ENCODE measurements at places on chromosomes 12 and 14.

DNA sequence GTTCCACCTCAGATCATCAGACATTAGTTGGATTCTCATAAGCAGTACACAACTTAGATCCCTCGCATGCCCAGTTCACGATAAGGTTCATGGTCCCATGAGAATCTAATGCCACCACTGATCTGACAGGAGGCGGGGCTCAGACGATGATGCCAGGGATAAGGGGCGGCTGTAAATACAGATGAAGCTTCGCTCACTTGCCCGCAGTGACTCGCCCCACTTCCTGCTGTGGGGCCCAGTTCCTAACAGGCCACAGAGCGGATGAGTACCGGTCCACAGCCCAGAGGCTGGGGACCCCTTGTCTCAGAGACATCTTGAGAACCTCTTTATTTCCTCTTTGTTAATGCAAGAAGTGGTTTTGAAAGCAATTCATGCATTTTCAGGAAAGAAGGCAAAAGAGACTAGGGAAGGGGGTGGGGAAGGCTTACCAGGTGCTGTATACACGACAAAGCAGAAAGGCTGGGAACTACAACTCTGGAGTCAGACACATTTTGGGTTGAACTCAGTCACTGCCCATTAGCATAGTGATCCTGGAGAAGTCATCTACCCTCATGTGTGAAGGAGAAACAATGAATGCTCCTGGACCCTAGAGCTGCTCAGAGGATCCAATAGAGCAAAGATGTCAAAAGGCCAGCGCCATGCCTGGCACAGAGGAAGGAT lies 68.7 kb downstream of the EID3 start:
- no peak for DNase-seq

- DNase-seq: no peak
These were observed 260.7 kb downstream of the SSPN start for GRCh38 chr12:26455936-26456574.

- no peak for DNase-seq
These were observed 223.9 kb downstream of the MED13L start for GRCh38 chr12:116053479-116054200.

DNA sequence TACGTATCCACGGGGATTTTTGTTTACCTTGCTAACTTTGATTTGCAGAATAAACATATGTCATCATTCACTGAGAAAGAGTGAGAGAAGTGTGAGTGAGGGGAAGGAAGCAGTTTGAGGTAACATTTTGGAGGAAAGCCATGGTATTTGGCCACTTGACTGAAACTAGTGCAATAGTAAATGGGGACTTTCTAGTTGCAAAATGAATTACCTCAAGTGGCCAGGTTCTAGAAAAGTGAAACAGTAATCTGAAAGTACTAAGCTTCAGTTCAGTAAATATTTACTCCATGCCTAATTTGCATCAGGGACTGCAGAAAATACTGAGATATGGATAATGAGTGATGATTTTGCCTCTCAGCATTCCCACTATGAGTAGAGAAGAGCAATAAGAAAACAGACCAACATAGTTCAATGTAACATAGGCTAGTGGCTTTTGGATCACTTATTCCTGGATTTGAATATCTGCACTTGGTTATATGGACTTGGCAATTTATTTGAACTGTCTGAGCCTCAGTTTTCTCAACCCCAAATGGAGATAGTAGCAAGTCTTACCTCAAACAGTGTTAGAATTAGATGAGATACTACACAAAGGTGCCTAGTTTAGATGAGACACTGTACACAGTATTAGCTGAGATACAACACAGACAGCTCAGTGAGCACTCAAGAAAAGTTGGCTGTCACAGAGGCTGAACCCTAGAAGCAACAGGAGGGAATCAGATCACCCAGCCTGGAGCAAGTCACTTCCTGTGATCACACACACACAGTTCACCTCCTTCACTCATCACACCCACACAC lies 439.1 kb downstream of the NPAS3 start:
- DNase-seq: no peak

DNA sequence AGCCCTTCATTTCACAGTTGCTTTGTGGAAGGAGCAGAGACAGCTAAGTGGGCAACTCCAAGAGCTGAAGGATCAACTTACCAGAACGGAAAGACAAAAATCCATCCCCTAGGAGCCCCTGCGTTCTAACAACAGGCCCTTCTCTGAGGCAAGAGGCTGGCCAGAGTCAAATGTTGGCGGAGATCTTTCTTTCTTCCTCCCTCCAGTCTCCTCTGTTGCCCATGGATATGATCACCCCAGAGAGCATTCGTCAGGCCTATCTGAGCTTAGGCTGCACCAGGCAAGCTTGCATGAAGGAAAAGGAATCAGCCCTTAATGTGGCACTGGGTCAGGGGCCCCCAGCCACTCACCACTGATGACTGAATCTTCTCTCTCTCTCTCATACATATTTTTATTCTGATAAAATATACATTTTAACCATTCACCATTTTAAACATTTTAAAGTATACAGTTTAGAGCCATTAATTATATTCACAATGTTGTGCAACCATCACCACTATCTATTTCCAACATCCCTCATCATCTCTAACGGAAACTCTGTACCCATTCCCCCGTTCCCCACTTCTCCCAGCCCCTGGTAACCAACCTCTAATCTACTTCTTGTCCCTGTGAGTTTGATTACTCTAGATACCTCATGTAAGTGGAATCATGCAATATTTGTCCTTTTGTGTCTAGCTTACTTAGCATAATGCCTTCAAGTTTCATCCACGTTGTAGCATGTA lies 52.9 kb upstream of the CCND2 start:
- no peak for DNase-seq

DNA sequence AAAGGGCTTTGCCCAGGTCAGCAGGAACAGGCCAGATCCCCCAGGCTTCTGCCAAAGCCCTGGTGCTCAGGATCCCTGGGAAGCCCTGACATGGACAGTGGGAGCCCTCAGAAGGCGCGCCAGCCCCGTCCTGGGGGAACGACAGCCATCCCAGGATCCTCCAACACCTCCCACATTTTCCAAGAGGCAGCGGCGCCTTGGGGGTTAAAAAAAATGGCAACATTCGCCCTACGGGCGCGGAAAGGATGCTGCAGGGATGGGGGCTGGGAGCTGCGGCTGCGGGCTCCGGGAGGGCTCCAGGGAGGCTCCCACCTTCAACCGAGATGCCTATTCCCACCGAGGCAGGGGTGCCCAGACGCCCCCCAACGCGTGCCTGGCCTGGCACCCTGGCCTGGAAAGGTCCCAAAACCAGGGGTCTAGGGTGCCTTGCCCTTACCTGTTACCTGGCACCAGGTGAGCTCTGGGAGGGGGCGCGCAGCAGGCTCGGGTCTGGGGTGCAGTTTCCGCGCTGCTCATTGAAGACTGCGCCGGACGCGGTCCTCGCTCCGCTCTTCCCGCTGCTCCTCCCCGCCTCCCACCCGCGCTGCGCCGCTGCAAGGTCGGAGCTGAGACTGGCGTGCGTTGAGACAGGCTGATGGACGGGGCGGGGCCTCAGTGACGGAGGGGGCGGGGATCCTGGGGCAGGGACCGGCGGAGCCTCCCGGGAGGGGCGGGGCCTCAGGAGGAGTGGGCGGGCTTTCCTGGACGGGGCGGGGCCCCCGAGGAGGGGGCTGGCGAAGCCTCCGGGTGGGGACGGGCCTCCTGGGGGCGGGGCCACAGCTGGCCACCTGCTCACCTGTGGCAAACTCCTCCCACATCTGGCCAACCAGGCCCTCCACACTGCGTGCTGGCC lies at the start of gene ABCB9:
Gene ABCB9, minus strand, starts transcription at position 613 of the 892 bp plus-strand sequence. CDS start 6,228 bp downstream, outside the sequence.
- DNase-seq: no peak

- DNase-seq: no peak
These were observed 22.7 kb downstream of the ITPR2 start for GRCh38 chr12:26810330-26810729.

- DNase-seq: no peak
These were observed 15.4 kb upstream of the TRHDE start for GRCh38 chr12:72256725-72257124.

DNA sequence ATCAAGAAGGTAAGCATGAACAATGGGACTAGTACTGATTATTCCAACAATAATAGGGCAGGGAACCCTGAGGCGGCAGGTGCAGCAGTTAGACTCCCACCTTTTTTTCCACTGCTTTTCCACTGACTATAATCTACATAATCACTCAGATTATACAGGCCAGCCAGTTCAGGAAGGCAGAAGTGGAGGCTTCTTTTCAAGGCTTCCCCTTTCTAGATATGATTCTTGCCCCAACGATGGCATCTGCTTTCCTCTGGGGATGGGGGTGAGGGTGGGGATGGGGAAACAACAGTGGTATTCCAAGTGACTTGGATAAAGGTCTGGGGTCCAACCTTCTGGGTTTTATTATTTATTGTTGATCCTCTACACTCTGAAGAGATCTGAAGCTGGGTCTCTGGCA lies 331 bp downstream of the NCKAP1L start:
- no peak for DNase-seq
